ENCODE measurements at places on chromosomes 6 and 20. TPM values are rescaled to one million over a fixed set of nuclear protein-coding genes. Genes with fewer than 3 reads are reported as not detected.

DNA sequence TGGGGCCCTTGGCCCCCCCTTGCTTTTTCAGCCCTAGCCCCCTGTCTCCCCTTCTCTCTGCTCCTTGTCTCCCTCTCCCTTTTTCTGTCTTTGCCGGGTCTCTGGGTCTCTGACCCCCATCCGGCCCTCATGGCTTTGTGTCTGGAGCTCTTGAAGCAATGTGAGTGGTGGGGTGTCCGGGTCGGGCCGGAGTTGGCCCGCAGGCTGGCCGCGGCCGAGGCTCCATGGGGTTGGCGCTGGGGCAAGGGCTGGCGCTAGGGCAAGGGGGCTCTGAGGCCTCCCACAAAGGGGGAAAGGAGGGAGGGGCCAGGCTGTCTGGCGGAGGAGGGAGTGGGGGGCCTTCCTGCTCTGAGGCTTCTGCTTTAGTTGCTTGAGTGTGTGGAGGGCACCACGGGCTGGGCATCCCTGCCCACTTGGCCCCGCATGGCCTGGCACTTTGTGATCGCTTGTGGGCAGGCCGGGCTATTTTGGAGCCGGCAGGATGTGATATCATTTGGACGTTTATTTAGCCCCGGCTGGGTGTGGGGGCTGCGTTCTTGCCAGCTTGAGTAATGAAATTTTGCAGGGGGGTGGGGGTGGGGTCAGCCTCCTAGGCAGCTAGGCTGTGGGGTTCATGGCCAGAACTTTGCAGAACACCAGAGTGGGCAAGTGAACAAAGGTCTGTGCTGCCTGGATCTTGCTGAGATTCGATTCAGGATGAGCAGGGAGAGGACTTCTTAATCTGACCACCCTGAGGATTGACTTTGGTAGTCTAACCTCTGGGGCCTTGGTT is 78.7 kb upstream of the MYL9 start:
- no peak for DNase-seq

DNA sequence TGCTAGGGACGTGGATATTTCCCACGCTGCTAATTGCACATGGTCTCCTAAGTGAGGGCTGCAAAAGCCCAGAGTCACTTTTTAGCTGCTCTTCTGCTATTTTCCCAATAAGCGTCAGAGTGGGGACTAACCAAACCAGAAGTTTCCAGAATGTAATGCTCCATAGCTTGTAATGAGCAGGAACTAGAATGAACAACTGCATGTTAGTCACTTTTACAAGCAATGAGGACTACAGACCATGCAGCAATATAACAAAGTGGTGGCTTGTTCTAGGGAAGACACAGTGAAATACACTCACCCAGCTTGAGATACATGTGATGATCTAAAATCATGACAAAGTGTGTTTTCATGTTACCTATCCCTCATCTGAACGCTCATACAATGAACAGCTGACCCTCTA is 314.1 kb upstream of the SGK1 start:
- DNase-seq: no peak

DNA sequence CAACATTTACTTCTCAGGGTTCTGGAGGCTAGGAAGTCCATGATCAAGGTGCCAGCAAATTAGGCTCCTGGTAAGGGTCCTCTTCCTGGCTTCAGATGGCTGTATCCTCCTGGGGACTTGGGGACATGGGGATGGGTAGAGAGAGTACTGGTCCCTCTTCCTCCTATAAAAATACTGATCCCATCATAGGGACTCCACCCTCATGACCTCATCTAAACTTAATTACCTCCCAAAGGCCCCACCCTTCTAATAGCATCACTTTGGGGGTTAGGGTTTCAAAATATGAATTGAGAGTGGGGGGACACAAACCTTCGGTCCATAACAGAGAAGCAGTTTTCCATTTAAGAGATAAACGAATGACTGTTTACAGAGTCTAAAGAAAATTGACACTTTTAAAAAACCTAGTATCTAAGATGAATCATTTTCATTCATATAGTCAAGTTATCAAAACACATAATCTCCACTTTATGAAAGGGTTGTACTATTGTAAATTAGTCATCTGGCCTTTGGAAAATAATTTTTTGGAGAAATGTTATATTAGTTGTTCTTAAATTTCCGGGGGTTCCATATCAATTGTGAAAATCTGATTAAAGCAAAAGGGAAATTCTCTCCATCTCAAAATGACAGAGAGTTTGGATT is 33.5 kb downstream of the ELOVL5 start:
- no peak for DNase-seq

GRCh38 chr20:32675223-32675975 is 1.7 kb upstream of the C20orf203 start:
- DNase-seq: no peak

GRCh38 chr6:150057501-150057951 is 11.4 kb downstream of the ULBP3 start:
- no peak for DNase-seq

DNA sequence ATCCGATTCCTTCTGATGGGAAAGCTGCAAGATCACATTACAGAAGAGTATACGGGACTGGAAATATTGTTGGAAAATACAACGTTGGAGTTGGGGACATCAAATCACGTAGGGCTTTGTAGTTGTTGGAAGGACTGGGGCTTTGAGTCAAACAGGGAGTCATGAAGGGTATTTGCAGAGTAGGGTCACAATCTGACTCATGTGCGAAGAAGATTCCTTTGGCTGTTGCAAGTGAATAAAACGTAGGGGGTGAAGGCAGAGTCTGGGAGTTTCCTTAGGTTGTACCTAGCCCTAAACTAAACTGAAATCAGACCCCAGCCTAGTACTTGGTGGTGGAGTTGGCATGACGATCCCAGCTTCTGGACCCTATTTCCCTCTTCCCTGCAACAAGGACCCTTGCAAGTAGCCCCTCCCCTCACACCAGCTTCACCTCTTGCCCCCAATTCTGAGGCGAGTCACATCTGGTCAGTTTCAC is 32.3 kb downstream of the SNX5 start:
- DNase-seq: no peak

DNA sequence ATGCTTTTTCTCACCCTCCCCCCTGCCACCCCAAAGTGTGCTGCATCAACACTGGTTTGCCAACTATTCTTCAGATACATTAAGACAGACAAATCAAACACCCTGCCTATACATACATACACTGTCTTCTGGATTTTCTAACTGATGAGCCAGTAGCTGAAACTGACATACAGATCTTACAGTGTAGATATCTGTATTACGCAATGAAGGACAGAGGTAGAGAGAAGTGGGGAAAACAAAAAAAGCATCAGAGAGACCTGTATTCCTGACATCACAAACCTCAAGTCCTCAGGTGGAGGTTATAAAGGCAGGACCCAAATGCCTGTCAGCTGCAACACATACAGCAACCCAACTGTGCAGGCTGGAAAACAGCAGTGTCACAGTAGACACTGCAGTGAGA is 535.4 kb downstream of the HACE1 start:
- DNase-seq: no peak

GRCh38 chr6:139135578-139136545 is 982 bp downstream of the HECA start:
- DNase-seq: peak; percentile 69

DNA sequence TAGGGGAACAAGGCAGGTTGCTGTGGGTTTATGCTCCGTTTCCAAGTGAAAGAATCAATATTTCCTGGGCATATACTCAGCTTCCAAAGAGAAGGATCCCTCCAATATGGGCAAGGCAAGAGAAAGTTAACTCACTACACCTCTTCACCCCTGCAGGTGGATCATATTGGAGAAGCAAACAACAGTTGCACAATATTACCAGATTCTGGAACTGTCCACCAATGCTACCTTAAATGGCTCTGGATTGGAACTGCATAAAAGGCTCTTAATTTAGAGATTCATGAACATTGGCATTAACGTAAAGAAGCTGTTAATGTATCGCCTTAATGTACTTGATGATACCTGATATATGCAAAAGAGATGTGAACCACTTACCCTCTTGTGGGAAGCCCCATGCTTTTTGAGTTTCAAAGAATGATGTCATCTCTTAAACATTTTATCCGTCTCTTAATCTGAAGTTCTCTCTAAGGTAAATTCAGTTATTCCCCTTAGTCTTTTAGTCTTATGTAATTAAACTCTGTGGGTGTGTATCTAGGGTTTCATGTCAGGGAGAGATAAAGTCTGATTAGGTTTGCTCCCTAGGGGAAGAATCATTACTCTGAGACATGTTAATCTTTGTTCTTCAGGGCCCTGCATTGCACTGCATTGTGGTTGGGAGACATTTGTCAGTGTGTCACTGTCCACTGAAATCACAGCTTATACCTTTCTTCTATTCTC is 99.5 kb downstream of the PHACTR1 start:
- no peak for DNase-seq

DNA sequence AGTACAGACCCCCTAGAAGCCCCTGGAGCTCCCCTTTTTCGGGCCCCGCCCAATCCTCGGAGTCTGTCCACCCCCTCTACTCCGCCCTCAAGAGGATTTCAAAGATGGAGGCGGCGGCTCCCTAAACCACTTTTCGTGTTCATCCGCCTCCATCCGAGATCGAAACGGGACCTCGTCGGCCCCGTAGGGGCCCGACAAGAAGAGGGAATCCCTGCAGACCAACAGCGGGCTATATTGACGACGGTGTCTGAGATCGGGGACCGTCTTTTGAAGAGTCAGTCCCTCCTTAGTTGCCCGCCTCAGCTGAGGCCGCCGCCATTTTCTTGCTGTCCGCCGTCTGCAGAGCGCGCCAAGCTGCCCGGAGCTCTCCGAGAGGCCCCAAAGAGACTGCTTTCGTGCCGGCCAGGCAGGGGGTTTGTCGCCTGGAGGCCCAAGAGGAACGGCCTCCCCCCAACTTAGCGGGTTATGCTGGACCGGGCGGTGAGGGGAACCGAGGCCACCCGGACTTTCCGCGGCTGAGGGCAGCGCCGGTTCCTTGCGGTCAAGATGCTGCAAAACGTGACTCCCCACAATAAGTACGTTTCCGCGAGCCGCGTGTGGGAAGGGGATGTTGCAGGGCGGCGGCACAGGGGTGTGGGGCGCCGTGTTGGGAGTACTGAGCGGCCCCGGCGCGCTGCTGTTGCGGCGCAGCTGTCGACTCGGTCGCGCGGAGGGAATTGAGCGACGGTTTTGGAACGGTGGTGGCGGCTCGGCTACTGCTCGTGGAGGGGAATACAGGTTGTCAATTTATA is 4.2 kb downstream of the BRD2 start:
- no peak for DNase-seq

DNA sequence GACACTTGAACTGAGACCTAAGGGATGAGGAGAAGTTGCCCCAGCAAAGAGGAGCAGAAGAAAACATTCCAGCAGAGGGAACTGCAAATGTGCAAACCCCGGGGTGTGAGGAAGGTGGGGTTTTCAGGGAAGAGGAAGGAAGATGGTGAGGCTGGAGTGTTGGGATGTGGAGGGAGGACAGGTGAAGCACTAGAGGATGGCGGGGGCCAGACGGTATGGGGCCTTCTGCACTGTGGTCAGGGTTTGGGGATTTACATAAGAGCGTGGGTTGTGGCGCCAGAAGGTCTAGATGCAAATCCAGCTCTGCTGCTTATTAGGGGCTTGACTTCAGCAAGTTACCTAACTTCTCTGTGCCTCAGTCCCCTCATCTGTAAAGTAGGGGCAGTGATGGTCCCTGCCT is 16.0 kb downstream of the DLGAP4 start:
- no peak for DNase-seq

DNA sequence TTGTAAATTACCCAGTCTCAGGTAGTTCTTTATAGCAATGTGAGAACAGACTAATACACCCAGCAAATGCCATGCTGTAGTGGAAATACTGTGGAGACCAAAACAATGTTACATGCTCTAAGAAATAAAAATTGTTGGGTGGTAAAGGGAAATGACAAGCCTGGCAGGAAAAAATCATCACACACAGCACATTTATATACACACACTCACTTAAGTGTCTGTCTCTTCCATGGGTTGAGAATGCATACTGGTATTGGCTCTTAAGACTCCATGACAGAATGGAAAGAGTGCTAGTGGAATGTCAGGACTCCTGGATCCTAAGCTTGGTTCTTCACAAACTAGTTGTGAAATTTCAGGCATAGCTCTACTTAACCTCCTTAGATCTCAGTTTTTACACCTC is 343.0 kb downstream of the CD83 start:
- no peak for DNase-seq

Gene CLVS2
- 0.62 TPM for total RNA-seq

Gene OOEP
- not detected for total RNA-seq
